Left ventricle myocardium superior (tissue), 1 donor: ENCODE measurements at places on chromosomes 16 and 17. TPM values are rescaled to one million over a fixed set of nuclear protein-coding genes. Genes with fewer than 3 reads are reported as not detected.

Gene NTN1
- total RNA-seq, result 28.4 TPM

Gene SOX9
- total RNA-seq, result 7.3 TPM

Gene ABCA6
- total RNA-seq, result 21.5 TPM

Gene CNGB1
- total RNA-seq, result not detected

- no peak for DNase-seq
These were observed 66.2 kb downstream of the TMEM132E start for GRCh38 chr17:34645594-34645993.

DNA sequence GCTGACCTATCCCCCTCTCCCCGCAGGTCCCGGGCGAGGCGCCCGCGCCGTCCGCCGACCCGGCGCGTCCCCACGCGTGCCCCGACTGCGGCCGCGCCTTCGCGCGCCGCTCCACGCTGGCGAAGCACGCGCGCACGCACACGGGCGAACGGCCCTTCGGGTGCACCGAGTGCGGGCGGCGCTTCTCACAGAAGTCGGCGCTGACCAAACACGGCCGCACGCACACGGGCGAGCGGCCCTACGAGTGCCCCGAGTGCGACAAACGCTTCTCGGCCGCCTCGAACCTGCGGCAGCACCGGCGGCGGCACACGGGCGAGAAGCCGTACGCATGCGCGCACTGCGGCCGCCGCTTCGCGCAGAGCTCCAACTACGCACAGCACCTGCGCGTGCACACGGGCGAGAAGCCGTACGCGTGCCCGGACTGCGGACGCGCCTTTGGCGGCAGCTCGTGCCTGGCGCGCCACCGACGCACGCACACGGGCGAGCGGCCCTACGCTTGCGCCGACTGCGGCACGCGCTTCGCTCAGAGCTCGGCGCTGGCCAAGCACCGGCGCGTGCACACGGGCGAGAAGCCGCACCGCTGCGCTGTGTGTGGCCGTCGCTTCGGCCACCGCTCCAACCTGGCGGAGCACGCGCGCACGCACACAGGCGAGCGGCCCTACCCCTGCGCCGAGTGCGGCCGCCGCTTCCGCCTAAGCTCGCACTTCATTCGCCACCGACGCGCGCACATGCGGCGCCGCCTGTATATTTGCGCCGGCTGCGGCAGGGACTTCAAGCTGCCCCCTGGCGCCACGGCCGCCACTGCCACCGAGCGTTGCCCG is 10.3 kb downstream of the ZNF771 start:
- DNase-seq, result peak; percentile 93

GRCh38 chr17:50049636-50050035 is 6.3 kb upstream of the ITGA3 start:
- no peak for DNase-seq

GRCh38 chr17:9818760-9819159 is 3.1 kb downstream of the GSG1L2 start:
- DNase-seq, result no peak

DNA sequence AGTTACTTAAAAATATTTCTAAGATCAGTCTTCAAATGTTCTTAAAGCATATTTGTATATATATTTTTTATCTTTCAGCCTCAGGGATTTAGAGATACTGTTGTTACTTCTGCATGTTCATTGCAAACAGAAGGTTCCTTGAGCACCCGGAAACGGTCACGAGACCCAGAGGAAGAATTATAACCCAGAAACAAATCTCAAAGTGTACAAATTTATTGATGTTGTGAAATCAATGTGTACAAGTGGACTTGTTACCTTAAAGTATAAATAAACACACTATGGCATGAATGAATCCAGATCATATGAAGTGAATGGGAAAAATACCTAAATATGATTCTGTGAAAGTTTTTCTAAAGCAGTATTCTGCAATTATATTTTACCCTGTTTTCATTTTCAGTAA is 21.6 kb upstream of the PPM1E start:
- DNase-seq, result no peak

- DNase-seq, result no peak
These were observed 15.6 kb upstream of the FOXF1 start for GRCh38 chr16:86494565-86495356.

DNA sequence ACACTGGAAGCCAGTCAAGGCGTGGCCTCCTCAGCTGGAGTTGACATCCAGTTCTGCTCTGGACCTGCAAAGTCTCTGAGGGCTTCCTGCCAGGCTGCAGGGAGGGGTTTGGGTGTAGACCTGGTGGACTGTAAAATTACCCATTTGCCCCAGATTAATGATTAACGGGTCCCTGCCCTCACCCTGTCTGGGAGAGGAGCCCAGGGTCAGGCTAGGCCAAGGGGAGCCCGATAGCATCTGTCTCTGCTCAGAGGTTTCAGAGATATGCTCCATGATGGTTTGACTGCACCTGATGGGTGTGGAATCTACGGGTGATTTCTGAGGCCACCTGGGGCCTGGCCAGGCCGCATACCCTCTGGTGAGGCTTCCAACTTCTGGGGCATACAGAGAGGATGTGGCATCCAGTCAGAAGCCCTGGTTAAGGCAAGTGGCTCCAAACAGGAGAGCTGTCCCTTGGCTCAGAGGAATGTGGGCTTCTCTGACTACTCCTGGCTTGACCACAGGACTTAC is 11.2 kb downstream of the PPY start:
- DNase-seq, result no peak

- DNase-seq, result no peak
These were observed 6.4 kb downstream of the TEKT5 start for GRCh38 chr16:10688291-10688690.

DNA sequence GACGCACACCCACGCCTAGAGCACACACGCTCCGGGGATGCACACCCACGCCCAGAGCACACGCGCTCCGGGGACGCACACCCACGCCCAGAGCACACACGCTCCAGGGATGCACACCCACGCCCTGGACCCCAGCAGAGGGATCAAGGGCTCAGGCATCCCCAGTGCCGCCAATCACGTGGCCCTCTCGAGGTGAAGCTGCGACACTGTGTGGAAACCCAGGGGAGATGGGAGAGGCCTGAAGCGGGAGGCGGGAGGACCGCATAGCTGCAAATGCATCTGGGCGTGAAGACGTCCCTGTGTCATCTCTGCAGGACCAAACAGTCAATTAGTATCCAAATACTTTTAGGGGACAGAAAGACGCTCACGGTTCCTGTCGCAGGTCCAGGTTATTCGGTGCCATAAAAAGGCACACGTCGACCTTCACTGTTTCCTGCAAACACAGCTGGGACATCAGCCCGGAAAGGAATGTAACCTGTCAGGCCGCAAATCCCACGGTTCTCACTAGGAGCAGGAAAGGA is 56.4 kb downstream of the TBC1D16 start:
- DNase-seq, result no peak

GRCh38 chr16:72291121-72291520 is 119.2 kb upstream of the PMFBP1 start:
- no peak for DNase-seq
